ENCODE measurements at places on chromosomes 4 and X. TPM values are rescaled to one million over a fixed set of nuclear protein-coding genes. Genes with fewer than 3 reads are reported as not detected.
A peak's percentile ranks its signal among the peaks of the same experiment; 100 is the strongest.

- no peak overlapping the region for H3K27ac ChIP-seq
- H3K4me1 ChIP-seq: no peaks in the 10 kb centered on the region
- H3K27me3 ChIP-seq: no peaks in the 10 kb centered on the region
- no peak for DNase-seq
- H3K36me3 ChIP-seq: no peaks in the 10 kb centered on the region
Measured at GRCh38 chr4:19969492-19969891, 282.2 kb upstream of the SLIT2 start.

The RHOH gene
- total RNA-seq: 5.5 TPM

GRCh38 chr4:77593101-77593500 lies 12.5 kb upstream of the CXCL13 start:
- DNase-seq: no peak
- H3K27ac ChIP-seq: no peak overlapping the region
- H3K27me3 ChIP-seq: peaks cover 3% of the 10 kb centered on the region
- no peak overlapping the region for H3K4me3 ChIP-seq

The EXOC1L gene
- total RNA-seq: not detected

DNA sequence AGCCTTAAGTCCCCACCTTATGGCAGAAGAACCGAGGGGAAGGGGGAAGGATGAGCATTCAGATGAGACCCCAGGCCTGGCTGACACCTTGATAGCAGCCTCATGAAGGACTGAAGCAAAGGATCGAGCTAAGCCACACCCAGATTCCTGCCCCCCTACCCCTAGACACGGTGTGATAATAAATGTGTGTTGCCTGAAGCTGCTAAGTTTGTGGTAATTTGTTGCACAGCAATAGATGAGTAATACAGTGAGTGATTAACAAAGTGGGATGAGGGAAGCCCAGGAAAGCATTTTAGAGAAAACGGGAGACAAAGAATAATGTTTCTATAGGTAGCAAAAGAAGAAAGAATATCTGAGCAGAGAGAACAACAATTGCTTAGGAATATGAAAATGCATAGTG lies 404.2 kb downstream of the MID1IP1 start:
- H3K4me1 ChIP-seq: peaks cover 1% of the 10 kb centered on the region
- peaks cover 2% of the 10 kb centered on the region for H3K36me3 ChIP-seq
- peaks cover 2% of the 10 kb centered on the region for H3K27me3 ChIP-seq
- no peak overlapping the region for H3K27ac ChIP-seq

GRCh38 chr4:57077550-57078343 lies 32.4 kb downstream of the IGFBP7 start:
- H3K27me3 ChIP-seq: no peaks in the 10 kb centered on the region
- peak overlapping the region; percentile 68 for H3K4me3 ChIP-seq
- DNase-seq: no peak

DNA sequence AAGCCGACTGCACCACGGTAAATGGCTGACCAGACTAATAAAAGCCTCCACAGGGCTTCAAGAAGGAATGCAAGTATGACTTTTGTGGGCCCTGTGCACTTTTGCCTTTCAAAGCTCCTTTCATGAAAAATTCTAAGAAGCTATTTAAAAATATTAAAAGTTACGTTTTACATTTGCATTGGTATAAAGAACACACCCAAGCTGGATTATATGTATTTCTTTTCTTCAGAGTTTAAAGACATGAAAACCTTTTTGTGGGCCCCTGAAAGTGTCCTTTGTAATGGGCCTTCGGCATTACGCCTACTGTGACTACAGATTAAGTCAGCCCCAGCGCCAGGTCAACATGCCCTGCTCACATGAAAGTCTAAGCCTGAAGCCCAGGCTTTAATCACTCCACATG lies 20.5 kb upstream of the ASB5 start:
- no peaks in the 10 kb centered on the region for H3K36me3 ChIP-seq
- no peak overlapping the region for H3K4me3 ChIP-seq
- no peaks in the 10 kb centered on the region for H3K27me3 ChIP-seq
- no peak overlapping the region for H3K27ac ChIP-seq
- no peak for DNase-seq

The PAGE1 gene
- not detected for total RNA-seq

GRCh38 chrX:103607364-103608305 lies at the start of gene TCEAL3:
Gene TCEAL3 (plus strand): TSS chrX:103607963. CDS start chrX:103609065, 1,102 bp downstream.
- H3K27ac ChIP-seq: peak within 1 kb of the TSS; percentile 85
- peaks cover 3% of the 10 kb centered on the region for H3K4me1 ChIP-seq
- peaks cover 5% of the 10 kb centered on the region for H3K27me3 ChIP-seq
- H3K36me3 ChIP-seq: no peaks in the 10 kb centered on the region
- peak within 1 kb of the TSS; percentile 81 for H3K4me3 ChIP-seq
- peak; percentile 30 for DNase-seq

DNA sequence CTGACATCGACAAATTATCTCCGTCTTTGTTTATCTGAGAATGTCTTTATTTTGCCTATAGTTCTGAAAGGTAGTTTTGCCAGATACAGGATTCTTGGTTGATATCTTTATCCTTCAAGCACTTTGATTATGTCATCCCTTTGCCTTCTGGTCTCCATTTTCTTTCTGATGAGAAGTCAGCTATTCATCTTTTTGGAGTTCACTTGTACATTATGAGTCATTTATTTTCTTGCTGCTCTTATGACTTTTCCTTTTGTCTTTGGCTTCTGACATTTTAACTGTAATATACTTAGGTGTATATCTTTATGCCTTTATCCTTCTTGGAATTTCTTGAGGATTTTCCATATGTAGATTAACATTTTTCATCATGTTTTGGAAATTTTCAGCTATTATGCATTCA lies 51.4 kb downstream of the SHROOM4 start:
- no peak overlapping the region for H3K4me3 ChIP-seq
- no peak for DNase-seq
- no peak overlapping the region for H3K27ac ChIP-seq
- no peaks in the 10 kb centered on the region for H3K36me3 ChIP-seq

The CXXC4 gene
- total RNA-seq: 40.8 TPM

DNA sequence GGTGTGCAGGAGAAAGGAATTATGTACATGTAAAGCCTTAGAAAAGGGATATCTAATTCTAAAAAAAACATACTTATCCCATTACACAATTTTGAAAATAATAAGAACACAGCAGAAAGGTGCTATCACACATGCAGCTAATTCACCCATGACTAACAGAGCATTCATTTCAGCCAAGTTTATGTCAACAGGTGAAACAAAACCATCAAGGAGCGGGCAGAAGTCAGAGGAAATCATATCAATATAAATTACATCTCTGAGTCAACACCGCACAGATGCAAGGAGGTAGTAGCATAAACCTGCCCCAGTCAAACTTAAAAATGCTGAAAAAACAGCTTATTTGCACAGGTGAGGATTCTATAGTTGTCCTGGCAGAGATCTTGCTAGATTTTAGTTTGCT lies 197.9 kb downstream of the PRDM5 start:
- H3K27ac ChIP-seq: peak overlapping the region; percentile 33
- no peak for DNase-seq
- no peaks in the 10 kb centered on the region for H3K36me3 ChIP-seq
- H3K4me3 ChIP-seq: no peak overlapping the region
- H3K4me1 ChIP-seq: peaks cover 13% of the 10 kb centered on the region

The SOWAHD gene
- 0.69 TPM for total RNA-seq

DNA sequence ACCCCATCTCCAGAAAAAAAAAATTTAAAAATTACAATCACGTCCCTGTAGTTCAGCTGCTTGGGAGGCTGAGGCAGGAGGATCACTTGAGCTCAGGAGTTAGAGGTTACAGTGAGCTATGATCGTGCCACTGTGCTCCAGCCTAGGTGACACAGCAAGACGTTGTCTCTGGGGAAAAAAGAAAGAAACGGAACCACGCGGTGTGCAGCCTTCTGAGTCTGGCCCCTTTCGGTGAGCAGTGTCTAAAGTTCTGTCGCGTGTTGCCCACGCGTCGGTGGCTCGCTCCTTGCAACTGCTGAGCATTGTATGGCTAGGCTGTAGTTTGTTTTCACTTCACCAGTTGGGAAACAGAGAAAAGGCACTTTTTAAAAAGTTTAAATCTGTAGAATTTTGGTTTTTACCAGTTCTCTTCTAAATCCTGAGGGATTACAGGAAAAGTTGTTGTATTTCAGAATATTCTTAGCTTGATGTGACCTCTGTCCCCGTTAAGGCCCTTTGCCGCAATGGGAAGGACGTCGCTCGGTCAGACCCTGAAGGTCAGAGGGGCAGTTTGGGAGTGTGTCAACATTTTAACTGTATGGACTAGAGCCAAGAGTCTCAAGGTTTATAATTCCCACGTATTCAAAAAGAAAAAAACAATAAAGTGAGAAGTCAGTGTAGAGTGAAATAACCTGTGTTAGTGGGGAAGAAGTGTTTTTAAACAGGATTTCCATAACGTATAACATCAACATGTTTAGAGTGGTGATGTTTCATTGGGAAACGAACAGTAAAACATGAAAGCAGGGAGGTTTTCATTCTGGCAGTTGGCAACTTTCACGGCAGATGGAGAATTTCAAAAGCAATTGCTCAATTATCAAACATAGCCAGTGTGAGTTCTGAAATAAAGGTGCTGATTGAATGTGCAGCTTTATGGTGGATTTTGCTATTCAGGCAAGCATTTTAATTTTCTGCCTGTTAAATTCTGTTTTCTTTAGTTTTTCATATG lies 45.8 kb upstream of the MSANTD1 start:
- no peak overlapping the region for H3K4me3 ChIP-seq
- no peak for DNase-seq
- H3K4me1 ChIP-seq: peaks cover 11% of the 10 kb centered on the region
- peak overlapping the region; percentile 24 for H3K27ac ChIP-seq
- peaks cover 5% of the 10 kb centered on the region for H3K36me3 ChIP-seq

The RENBP gene
- total RNA-seq: 2.5 TPM

- H3K27ac ChIP-seq: no peak overlapping the region
- peaks cover 23% of the 10 kb centered on the region for H3K4me1 ChIP-seq
- no peaks in the 10 kb centered on the region for H3K36me3 ChIP-seq
Measured at GRCh38 chr4:78024085-78024484, 33.0 kb upstream of the FRAS1 start.

The IL2 gene
- total RNA-seq: not detected

The TSPAN6 gene
- 167 TPM for total RNA-seq

GRCh38 chr4:10033191-10033881 lies 12.0 kb upstream of the SLC2A9 start:
- H3K27me3 ChIP-seq: peaks cover 3% of the 10 kb centered on the region
- H3K4me3 ChIP-seq: no peak overlapping the region
- H3K4me1 ChIP-seq: peaks cover 28% of the 10 kb centered on the region
- H3K27ac ChIP-seq: no peak overlapping the region
- no peaks in the 10 kb centered on the region for H3K36me3 ChIP-seq

DNA sequence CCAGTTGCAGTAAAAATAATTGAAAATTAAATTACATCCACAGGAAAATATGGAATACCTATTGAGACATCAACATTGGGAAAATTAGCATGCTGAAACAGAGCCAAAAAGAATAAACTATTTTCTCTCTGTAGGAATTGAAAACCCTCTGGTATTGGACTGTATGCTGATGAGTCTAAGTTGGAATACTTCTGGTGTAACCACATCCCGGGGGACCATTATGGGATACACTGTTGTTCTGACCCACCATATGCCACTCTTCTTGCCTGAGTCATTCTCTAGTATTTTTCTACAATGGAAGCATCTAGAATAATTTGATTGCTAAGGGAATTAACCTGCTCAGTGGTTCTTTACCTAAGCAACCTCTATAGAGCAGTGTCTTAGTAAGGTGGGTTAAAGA lies 640.7 kb upstream of the AGA start:
- no peaks in the 10 kb centered on the region for H3K36me3 ChIP-seq
- DNase-seq: no peak
- peaks cover 12% of the 10 kb centered on the region for H3K4me1 ChIP-seq
- H3K27me3 ChIP-seq: peaks cover 3% of the 10 kb centered on the region
- H3K4me3 ChIP-seq: no peak overlapping the region

DNA sequence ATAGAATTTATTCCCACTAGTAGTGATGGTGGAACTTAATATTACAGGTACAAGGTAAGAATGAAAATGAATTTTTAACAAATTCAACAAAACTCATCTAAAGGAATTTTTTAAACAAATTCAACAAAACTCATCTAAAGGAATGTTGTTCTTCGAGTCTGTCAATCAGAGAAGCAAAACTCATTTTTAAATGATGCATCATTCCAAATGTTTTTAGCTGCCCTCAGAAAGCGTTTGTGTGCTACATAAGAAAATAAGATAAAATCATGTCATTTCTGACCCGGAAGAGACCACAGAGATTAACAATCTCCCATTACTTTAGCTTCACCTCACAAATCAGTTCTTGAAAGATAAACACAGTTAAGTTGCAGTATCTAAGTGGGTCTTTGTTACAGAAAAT lies 129.4 kb downstream of the REELD1 start:
- H3K4me3 ChIP-seq: no peak overlapping the region
- peaks cover 1% of the 10 kb centered on the region for H3K27me3 ChIP-seq
- H3K4me1 ChIP-seq: peaks cover 11% of the 10 kb centered on the region
- no peaks in the 10 kb centered on the region for H3K36me3 ChIP-seq

The TTC29 gene
- total RNA-seq: 3.1 TPM

Measured in progenitor cell of endocrine pancreas (in vitro differentiated cells).